ENCODE measurements at places on chromosomes 13 and 19.

DNA sequence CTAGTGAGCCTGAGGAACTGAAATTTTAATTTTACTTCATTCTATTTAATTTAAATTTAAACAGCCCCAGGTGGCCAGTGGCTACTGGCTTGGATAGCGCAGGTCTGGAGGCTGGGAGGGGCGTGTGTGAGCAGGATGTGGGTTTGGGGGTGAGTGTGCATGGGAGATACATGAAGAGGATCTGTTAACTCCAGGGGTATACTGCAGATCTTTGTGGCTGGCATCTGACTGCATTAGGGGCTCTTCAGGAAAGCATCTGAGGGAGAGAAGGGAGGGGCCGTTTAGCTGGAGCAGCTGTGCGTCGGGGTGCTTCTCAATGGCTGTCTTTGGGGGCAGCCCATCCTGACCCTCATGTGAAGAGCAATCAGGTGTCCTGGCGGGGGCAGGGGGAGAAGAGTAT lies 6.8 kb downstream of the SHANK1 start:
- no peak for DNase-seq

GRCh38 chr19:12784394-12784870 lies 6.9 kb upstream of the JUNB start:
- DNase-seq: no peak

DNA sequence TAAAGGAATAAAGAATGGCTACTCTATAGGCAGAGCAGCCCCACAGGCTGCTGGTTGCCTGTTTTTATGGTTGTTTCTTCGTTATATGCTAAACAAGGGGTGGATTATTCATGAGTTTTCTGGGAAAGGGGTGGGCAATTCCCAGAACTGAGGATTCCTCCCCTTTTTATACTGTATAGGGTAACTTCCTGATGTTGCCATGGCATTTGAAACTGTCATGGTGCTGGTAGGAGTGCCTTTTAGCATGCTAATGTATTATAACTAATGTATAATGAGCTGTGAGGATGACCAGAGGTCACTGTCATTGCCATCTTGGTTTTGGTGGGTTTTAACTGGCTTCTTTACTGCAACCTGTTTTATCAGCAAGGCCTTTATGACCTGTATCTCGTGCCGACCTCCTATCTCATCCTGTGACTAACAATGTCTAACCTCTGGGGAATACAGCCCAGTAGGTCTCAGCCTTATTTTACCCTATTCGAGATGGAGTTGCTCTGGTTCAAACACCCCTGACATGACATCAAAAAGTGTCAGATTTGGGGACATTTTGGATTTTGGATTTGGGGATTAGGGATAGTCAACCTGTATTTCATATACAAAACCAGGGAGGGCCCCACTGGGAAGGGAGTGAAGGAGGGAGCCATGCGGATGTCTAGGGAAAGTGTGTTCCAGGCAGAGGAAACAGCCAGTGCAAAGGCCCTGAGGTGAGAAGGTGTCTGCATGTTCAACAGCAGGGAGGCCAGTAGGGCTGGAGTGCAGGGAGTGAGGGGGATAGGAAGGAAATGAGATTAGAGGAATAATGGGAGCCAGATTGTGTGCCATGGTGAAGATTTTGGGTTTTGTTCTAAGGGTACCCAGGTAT lies 10.9 kb downstream of the FXYD5 start:
- DNase-seq: no peak

DNA sequence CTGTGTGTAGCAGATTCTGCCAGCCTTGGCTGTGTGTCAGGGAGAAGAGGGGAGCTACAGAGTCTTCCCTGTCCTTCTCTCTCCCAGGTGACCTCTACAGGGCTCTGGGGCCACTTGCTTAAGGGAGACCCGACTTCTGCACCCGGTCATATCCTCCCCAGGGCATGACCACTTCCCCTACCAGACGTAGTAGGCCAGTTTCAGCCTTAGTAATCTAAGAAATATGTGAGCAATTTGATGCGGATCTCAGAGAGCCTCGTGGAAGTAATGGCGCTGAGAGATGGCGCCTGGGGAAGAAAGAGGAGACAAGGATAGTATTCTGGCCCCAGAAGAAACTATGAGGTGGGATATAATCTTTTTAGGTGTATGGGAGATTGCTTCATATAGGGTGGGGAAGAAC lies 41.9 kb downstream of the NFIX start:
- DNase-seq: no peak

DNA sequence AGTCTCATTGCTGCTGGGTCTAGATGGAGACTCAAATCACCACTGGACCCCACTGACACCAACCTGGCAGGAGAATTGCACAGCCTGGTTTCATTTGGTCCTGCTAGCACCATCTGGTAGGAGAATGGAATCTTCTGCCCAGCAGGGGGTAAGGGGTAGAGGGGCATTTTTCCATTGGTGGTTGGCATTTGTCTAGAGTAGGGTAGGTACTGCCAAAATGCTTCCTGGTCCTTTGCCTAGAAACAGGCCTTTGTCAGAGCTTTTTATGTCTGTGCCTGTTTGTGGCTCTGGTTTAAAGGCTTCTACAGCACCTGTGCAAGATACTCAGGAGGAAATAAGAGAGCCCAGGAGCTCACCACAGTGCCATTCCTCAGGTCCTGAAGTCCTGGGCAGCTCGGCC lies 121.3 kb downstream of the KCTD12 start:
- DNase-seq: no peak

- no peak for DNase-seq
Measured at GRCh38 chr13:112119192-112120030, 52.5 kb downstream of the SOX1 start.

DNA sequence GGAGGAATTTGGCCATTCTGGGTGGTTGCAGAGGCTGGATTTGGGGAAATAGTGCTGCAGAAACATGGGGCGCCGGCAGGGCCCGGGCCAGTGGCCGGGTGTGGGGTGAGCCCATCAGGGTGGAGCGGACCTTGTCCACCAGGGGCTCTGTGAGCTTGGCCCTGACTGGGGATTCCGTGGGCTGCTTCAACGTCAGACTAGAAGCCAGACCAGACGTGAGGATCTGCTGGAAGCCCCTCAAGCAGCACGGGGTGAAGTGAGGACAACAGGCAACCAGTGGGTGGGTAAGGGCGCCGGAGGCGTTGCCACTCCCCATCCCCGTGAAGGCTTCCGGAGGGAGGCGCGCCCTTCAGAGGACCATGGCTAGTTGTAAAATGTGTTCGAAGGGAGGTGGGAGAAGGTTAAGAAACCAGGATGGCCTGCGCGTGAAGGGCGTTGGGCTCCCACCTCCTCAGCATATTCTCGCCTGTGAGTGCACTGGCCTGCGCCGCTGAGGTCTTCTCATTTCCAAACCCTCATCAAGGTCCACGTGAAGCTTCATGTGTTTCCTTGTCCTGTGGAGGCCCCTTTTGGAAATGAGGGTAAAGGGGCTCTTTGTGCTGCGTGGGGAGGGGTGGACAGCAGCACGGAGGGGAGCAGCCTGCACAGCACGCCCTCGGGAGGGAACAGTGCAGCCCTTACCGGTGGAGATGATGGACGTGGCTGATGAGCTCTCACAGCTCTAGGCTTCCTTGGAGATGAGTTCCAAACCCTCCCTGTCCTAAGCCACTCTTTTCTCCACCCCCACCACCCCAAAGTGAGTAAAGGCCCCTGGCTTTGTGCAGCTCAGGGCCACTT lies 8.3 kb downstream of the TEX29 start:
- DNase-seq: no peak

GRCh38 chr13:24630121-24630520 lies 50.1 kb upstream of the ATP12A start:
- no peak for DNase-seq

- DNase-seq: peak; percentile 48
Measured at GRCh38 chr13:113176280-113176679, 17.8 kb downstream of the PROZ start.

DNA sequence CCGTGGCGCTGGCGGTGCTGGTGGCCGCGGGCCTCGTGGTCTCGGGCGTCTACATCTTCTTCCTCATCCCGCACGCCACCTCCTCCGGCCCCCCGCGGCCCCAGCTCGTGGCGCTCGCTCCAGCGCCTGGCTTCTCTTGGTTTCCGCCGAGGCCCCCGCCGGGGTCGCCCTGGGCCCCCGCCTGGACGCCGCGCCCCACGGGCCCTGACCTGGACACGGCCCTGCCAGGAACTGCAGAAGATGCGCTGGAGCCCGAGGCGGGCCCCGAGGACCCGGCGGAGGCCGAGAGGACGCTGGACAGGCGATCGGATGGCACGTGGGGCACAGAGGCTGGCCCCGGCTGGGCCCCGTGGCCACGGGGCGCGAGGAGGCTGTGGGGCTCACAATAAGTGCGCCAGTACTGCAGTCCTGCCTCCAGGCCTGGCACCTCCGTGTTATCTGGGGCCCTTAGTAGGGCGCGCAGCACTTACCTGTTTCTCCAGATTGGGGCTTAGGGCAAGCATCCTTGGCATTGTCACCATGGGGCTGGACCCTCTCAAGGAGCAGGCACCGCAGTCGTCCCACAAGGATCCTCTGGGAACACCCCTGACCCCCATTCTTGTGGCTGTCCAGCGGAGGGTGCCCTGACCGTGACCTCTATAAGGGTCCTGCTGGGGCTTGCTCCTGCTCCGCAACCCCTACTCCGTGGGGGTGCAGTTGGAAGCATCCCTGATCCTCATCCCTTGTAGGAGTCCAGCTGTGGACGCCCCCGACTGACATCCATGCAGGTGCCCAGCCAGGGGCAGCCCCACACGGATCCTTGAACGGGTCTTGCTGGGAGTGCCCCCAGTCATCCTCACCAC lies 1.5 kb downstream of the RNF225 start:
- DNase-seq: no peak

- no peak for DNase-seq
Measured at GRCh38 chr13:27955014-27955591, 14.0 kb downstream of the CDX2 start.

GRCh38 chr19:46487178-46487801 lies 8.4 kb downstream of the PNMA8B start:
- no peak for DNase-seq

GRCh38 chr19:1999856-2000515 lies 15.5 kb downstream of the BTBD2 start:
- no peak for DNase-seq

- no peak for DNase-seq
Measured at GRCh38 chr13:51738226-51738905, 65.6 kb downstream of the DHRS12 start.

DNA sequence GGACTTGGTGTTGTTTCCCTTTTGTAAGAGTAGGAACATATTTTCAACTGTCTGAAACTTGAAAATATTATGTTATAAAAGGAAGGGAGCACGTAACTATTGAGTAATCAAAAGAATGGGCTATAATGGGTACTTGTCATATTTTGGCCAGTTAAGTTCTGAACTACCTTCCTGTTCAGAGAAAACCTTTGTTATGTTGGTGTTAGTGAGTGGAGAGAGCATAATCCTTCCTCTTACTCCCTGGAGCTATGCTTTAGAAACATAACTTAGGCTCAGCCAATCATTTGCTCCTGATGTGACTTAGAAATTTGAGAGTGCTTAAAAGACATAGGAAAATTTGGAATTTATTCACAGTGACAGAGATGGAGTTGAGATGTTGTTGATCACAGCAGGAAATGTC lies 482.5 kb upstream of the SPRY2 start:
- DNase-seq: no peak

DNA sequence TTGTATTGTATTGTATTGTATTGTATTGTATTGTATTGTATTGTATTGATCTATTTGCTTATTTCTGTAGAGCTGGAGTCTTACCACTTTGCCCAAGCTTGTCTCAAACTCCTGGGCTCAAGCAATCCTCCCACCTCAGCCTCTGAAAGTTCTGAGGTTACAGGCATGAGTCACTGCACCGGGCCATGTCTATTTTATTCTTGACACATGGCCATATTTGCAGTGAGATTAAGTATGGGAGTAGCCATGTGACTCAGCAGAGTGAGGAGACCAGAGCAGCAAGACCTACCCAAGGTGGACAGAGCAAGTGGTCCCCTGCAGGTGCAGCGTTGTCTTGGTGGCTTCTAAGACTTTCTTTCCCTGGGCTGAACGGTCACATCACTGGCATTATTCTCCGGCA lies 49.1 kb upstream of the UBAC2 start:
- DNase-seq: peak; percentile 35

GRCh38 chr13:49305792-49306425 lies 58.2 kb downstream of the CDADC1 start:
- no peak for DNase-seq

GRCh38 chr19:51121257-51121656 lies 3.4 kb upstream of the SIGLEC9 start:
- DNase-seq: no peak

DNA sequence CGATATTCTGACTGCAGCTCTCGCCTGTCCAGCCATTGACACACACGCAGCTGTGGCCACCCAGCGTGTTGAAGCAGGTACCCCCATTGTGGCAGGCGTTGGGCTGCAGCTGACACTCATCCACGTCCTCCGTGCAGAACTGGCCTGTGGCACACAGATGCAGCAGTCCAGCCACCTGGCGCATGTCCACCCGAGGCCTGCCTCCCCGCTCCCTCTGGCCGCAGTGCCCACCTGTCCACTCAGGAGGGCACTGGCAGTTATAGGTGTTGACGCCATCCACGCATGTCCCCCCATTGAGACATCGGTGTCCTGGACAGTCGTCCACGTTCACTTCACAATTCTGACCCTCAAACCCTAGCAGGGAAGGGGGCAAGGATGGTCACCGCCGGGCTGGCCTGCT lies 9.3 kb downstream of the NOTCH3 start:
- DNase-seq: no peak

Data from activated CD4-positive, alpha-beta T cell treated with anti-CD3 and anti-CD28 coated beads, Interleukin-2, amount 50 U/mL, for 48 hours (primary cell).